ENCODE measurements at places on chromosomes 11 and 22.

- peak; percentile 61 for DNase-seq
These were observed 235.4 kb upstream of the NARS2 start for GRCh38 chr11:78809931-78810541.

DNA sequence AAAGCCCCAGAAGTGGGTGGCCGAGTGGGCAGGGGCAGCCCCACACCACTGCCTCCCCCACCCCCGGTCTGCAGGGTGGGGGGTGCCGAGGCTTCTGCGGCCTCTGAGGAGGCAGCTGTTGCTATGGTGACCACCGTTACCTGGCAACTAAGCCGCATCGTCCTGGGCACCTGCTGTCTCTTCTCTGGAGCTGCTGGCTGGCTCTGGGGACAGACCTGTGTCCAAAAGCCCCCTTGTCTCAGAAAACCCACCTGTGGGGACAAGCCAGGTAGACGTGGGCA lies 79.9 kb upstream of the PRR5 start:
- no peak for DNase-seq

DNA sequence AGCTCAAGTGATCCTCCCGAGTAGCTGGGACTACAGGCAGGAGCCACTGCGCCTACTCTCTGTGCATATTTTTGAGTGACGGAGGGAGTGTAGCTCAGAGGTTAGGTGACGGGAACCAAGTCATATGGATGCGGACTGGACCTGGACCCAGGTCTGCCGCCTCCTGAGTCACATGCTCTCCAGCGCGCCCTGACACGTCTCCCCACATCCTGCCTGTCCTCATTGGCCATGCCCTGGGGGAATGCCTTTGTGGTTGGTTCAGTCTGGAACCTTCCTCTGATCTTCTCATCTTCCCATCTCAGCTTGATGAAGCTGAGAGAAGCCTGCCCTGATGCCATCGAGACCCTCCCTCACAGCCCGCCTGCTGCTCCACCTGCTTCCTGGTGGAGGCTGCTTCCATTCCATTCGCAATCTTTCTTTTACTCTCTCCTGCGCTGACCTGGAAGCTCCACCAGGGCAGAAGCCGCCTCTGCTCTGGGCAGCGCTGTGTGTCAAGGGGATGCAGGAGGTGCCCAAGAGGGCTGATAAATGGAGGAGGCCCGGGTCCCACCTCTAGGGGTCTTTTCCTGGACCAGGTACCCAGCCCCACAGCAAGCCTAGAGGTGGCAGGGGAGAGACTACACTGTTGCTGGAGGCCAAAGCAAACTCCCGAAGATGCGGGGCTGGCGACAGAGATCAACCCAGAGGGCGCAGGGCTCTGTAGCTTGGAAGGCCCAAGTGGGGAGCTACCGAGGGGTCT lies 13.9 kb upstream of the BAIAP2L2 start:
- DNase-seq: no peak

DNA sequence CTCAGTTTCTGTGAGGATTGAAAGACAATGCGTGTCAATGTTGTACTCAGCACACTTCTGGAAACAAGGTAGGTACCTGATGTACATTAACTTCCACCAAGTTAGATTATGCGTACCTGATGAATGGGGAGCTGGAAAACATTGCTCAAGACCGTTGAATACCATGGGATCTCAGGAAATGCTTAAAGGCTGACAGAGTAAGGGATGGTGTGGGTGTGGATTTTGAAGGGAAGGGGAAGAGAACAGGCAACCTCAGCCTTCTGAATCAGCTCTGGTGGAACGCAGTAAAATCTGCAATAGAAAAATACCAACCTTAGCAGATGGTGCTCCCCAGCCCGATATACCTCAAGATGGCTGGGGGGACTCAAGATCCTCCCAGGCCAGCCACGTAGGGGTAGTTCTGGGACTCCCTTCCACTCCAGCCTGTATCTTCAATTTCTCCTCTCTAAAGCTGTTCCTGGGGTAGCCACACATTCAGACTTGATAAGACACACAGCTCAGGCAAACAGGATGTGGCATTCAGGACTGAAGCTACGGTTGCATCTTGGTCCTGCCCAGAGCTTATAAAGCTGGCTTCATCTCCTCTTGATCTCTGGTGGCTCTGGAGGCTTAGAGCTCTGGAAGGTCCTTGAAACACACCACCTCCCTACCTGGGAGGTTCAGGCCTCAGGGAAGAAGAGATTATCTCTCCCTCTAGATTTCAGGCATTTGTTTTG lies 111.8 kb downstream of the CTNND1 start:
- no peak for DNase-seq

- DNase-seq: no peak
These were observed 36.0 kb downstream of the PRCP start for GRCh38 chr11:82864268-82864667.

DNA sequence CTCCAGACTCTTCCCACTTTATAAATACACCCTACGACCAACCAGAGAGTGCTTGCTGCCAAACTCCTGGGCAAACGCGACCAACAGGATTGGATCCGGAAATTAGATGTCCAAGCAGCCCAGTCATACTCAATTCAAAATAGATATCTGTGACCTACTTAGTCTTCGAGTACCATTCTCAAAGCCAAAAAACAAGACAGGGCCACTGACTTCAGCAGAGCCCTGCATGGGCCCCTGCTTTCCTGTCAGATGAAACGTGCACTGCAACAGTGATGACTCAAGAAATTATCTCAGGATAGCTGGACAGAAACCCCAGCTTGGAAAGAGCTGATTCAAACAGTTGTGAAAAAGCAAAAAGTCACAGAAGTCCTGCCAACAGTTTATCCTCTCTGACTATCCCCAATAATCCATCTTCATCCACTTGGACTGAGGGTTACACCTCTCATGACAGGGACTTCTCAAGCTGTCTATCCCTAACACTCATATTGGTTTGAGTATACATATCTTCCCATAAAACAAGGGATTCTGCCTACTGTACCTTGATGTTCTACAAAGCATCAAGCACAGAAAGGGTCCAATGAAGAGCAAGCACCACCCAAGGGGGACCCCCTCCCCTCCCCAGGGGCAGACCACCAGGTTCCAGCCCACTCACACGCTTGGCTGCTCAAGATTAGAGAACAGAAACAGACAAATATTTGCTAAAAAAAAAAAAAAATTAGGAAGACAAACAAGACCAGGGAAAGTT lies 17.4 kb downstream of the SMCO4 start:
- no peak for DNase-seq

- no peak for DNase-seq
These were observed 8.5 kb downstream of the P2RY6 start for GRCh38 chr11:73280626-73281025.

GRCh38 chr11:74135127-74135840 lies 35.5 kb downstream of the C2CD3 start:
- DNase-seq: no peak

DNA sequence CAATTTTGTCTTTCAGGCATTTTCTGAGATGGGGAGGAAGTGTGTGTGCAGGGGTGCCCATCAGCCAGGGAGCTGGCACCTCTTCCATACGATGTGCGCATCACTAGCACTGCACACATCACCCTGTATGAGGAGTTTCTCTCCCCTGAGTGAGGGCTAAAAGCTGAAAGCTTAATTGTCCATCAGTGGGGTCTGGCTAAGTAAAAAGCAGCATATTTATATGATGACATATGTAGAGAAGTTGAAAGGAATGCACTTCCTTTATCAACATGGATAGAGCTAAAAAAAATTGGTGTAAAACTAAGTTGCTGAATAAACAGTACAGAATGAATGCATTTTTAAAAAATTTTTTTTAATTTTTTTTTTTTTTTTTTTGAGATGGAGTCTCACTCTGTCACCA lies 4.0 kb downstream of the VSTM5 start:
- DNase-seq: no peak

- no peak for DNase-seq
These were observed 82.3 kb downstream of the YAP1 start for GRCh38 chr11:102192349-102193066.

GRCh38 chr11:86955111-86955360 lies 159 bp downstream of the FZD4 start:
- no peak for DNase-seq

DNA sequence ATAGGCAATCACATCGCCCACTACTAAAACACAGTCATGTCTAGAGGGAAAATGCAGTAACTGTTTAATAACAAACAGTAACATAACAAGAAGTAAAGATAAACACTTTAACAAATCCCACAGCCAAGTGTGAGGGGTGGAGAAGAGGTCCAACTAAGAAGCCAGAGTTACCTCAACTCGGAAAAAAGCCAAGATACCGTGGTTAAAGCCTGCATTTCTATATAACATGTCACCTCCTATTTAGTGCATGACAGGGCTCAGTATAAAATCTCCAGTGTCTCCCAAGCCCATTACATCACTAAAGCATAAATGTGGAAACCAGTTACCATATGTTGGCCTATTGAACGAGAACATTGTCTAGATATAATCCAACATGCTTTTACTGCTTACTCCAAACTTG lies 281.7 kb downstream of the LRRC4C start:
- DNase-seq: no peak

DNA sequence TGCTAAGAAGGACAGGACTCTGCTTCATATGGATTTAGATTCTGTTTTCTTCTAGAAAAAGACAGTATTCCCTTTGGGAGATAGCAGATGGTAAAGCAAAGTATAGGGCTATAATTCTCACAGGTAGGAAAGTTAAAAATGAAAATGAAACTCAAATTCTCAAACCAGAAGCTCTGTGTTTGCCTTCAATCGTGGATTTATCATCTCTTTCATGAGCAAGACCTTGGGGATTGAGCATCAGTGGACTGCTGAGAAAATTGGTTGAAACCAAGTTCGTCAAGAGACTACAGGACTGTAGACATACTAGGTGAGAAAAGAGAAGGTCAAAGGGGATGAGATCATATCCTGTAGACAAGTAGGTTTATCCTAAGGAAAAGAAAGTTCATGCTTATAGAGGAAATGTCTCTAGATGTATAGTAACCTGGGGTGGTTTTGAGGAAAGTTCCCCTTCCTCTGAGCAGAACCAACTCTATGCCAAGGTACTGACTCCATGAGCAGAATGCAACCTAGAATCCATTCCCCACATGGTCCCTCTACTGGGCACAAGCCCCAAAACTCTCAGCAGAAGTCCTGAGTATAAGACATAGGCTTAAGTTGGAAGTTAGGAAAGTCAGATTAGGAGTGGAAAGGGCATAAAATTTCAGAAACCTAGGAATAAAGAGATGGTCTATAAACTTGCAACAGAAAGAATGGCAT lies 46.5 kb downstream of the SLC5A12 start:
- no peak for DNase-seq

GRCh38 chr11:45610627-45611026 lies 54.8 kb downstream of the CHST1 start:
- DNase-seq: no peak

GRCh38 chr11:130778026-130778425 lies 138.3 kb downstream of the SNX19 start:
- no peak for DNase-seq

GRCh38 chr22:29801153-29801552 lies 34.0 kb downstream of the UQCR10 start:
- DNase-seq: no peak

- no peak for DNase-seq
These were observed 68.7 kb downstream of the PTPRJ start for GRCh38 chr11:48049036-48049435.

- no peak for DNase-seq
These were observed 3.4 kb downstream of the MPPED2 start for GRCh38 chr11:30582726-30583125.

DNA sequence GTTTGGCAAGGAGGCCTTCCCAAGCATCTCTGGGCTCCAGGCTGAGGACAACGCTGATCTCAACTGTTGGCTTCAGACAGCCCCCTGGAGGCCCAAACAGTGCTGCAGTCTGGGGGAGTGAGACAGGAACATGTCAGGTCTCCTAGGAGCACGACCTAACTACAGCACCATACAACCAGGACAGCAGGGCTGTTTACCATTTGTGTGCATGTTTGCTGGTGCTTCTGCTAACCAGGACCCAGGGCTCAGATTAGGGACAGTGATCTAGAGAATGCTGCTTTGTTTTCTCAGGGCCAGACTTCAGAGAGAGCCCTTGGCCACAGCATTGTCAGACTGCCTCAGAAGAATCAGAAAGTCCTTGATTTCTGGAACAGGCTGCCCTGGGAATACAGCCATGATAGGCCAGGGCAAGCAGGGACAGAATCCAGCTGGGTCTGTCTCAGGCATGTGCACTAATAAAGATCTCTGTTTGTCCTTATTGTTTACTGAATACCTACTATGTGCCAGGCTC lies 126.5 kb downstream of the VPREB1 start:
- no peak for DNase-seq

GRCh38 chr11:66879583-66879982 lies 22.7 kb downstream of the LRFN4 start:
- DNase-seq: no peak

DNA sequence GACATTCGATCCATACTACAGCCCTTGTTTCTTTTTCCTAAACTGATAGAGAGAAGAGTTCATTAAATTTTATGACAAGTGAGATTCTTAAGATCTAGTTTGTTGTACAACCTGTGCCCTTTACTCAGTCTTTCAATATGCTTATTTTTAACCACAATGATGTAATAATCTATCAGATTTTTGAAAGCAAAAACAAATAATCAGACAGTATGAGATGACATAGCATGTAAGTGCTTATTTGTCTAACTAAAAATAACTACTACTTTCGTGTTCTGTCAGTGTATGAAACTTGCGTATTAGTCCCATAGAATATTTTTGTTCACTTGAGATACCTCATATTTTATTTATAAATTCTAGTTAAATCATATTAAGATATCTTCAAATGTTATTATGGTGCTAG lies 33.2 kb downstream of the RAB39A start:
- no peak for DNase-seq

DNA sequence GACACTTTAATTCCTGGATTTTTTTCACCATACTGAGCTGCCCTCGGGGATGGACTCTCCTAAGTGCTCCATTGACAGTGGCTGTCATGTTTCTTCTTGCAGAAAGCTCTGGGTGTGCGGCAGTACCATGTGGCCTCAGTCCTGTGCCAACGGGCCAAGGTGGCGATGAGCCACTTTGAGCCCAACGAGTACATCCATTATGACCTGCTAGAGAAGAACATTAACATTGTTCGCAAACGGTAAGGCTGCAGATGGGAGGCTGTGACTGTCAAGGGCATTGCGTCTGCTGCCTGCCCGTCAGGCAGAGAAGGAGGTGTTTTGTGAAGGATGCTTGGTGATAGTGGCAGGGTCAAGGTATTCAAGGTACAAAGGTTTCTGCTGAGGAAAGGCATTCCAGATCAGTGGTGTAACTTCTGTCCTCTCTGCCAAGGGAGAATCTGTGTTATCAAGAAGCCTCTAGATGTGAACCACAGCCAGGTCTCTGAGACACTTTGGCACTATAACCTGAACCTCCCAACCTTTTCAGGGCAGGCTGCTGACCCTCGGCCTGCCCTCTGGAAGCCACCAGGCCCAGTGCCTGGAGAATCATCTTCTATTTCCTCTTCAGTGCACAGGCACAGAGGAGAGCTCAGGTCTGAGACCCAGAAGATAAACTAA lies 30.8 kb downstream of the ACO2 start:
- no peak for DNase-seq

GRCh38 chr22:47053013-47053725 lies 290.7 kb downstream of the TBC1D22A start:
- DNase-seq: no peak
